NCI-H146 (cell line): ENCODE measurements at places on chromosomes 16 and 17.

DNA sequence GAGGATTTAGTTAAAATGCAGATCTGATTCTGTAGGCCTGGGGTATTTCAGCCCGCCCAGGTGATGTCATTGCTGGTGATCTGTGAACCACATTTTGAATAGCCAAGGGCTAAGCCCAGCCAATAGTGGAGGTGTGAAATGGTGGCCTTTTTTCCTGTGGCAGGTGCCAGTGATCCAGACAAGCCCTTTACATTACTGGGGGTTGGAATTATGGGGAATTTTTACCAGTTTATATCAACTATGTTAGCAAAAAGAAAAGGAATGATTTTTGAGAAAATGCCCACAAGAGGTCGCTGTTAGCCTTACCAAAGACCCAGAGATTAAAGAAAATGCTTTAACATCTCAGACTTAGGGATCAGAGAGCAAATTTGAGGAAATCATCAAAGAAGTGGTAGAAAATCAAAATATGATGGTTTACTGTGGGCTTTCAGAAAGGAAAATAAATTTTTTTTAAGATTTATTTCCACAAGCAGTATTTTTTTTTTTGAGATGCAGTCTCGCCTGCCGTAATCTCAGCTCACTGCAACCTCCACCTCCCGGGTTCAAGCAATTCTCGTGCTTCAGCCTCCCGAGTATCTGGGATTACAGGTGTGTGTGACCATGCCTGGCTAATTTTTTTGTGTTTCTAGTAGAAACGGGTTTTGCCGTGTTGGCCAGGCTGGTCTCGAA is 3.9 kb downstream of the VPS35L start:
- DNase-seq: peak; percentile 57

DNA sequence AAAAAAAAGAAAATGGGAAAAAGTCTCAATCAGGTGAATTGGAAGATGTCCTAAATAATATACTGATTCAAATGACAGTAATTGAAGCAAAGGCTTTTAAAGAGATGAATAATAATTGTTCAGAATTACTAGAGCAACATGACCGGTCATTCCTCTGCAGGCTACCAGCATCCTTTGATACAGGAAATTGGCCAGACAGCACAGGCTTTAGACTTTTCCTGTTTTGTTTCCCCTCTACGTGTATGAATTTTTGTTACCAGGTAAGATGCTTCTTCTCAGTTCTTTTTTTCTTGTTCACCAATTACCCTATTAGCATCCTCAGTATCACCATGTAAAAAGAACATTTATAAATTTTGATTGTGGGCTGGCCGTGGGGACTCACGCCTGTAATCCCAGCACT is 77.5 kb downstream of the RPGRIP1L start:
- DNase-seq: no peak

DNA sequence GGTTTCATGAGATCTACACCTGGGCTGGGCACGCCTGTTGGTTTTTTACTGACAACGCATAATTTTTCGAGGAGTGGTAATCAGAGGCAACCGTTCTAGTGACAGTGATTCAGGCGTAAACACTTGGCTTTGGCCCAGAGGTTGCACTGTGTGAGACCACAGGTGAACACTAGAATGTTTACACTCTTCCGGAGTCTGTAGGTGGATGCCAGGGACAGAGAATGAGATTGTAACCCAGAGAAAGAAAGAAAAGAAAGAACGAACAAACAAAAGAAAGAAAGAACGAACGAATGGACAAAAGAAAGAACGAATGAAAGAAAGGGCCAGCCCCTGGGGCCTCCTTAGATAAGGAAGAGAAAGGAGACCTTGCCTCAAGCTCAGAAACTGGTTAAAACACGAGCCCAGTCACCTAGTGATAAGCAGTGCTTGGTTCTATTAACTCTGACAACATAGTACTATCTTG is 113.2 kb downstream of the PRKCB start:
- DNase-seq: no peak

- no peak for DNase-seq
These were observed 818 bp downstream of the DPH1 start for GRCh38 chr17:2030779-2031163.

- DNase-seq: no peak
These were observed 279.7 kb downstream of the SLC39A11 start for GRCh38 chr17:72812823-72813222.

GRCh38 chr16:87190288-87191230 is 126.6 kb downstream of the C16orf95 start:
- no peak for DNase-seq

DNA sequence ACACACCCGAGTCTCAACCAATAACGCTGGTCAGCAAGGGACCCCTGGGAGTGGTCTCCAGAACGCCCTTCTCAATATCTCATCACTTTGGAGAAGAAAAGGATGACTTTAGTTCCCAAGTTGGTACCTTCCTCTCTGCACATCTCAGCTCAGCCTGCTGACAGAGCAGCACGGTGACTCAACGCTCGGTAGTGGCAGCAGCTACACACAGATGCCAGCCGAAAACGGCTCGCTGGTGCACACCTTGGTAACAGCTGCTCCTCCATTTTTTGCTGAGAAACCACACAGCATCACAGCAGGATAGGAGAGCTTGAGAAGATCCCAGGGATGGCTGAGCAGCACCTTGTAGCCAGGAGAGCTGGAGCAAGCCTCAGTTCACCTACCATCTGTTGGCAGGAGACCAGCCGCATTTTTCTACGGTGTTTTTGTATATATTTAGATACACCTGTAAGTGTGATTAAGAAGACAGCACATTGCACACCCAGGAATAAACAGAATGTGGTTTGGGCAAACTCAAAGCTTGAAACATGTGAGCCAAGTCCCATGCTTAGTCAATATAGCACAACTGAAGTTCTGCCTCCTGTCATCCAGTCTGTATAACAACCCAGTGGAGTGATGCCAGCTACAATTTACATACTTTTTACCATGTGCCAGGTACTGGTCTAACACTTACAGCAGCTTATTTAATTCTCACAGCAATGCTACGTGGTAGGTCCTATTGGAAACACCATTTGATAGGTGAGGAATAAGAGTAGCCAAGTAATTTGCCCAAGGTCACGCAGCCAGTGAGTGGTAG is 83.8 kb upstream of the ERCC4 start:
- DNase-seq: no peak
